ENCODE measurements at places on chromosomes 6 and 20.

GRCh38 chr6:168834042-168834587 is 393.1 kb downstream of the SMOC2 start:
- DNase-seq: no peak

GRCh38 chr6:80872199-80872950 is 765.9 kb downstream of the BCKDHB start:
- no peak for DNase-seq

DNA sequence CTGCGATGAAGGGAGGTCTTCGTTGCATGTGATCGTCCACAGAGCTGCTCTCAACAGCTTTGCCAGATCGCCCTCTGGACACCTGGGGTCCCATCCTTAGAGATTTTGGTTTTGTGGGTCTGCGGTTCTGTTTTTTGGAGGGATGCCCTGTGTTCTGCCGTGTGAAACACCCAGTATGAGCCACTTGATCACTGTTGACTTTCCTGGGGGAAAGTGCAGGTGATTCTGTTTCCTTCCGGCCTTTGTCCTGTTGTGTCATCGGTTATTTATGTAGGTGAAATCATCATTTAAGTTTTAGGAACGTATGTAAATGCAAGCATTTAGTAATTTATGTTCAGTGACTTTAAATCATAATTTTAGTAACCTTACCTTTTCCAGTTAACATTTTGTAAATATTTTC is 56.4 kb upstream of the SLC22A1 start:
- no peak for DNase-seq

DNA sequence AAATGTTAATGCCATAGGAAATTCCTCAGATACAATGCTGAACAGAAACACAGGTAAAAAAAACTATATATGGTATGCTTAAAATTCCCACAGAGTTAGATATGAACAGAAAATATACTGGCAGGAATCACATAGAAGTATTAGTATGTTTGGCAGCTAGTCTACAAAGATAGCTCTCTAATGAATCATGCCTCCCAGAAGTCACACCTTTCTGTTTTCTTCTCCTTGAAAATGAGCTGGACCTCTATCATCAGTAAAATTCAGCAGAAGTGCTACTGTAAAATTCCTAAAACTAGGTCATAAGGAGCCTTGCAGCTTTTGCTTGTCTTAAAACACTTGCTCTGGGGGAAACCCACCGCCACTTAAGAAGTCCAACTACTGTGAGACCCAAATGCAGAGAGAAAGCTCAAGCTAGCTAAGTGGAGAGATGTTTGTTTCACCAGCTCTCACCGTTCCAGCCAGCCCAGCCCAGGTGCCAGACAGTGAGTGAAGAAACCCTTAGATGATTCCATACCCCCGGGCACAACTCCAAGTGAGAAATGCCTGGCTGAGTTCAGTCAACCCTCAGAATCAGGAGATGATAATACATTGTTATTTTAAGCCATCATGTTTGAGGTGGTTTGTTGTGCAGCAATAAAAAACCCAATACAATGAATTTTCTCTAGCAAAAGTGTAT is 43.0 kb downstream of the TSPYL4 start:
- DNase-seq: no peak

GRCh38 chr20:10524034-10524476 is 89.0 kb downstream of the SLX4IP start:
- peak; percentile 31 for DNase-seq

DNA sequence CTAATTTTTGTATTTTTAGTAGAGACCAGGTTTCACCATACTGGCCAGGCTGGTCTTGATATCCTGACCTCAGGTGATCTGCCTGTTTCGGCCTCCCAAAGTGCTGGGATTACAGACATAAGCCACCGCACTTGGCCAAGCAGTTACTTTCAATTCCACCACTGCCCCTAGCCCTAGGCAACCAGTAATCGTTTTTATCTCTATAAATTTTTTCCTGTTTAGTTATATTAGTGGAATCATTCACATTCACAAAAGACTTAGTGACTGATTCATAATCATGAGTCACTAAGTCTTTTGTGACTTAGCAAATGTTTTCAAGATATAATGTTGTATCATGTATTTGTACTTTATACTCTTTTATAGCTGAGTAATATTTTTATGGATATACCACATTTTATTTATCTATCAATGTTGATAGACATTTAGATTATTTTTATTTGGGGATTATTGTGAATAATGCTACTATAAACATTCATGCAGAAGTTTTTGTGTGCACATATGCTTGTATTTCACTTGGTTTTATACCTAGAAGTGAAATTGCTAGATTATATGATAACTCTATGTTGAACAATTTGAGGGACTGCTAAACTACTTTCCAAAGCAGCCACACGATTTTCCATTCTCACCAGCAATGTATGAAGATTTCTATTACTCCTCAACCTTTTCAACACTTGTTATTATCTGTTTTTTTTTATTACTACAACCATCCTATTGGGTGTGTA is 421.4 kb upstream of the ID4 start:
- no peak for DNase-seq

- no peak for DNase-seq
These were observed 61.0 kb downstream of the PKIB start for GRCh38 chr6:122671251-122671650.

DNA sequence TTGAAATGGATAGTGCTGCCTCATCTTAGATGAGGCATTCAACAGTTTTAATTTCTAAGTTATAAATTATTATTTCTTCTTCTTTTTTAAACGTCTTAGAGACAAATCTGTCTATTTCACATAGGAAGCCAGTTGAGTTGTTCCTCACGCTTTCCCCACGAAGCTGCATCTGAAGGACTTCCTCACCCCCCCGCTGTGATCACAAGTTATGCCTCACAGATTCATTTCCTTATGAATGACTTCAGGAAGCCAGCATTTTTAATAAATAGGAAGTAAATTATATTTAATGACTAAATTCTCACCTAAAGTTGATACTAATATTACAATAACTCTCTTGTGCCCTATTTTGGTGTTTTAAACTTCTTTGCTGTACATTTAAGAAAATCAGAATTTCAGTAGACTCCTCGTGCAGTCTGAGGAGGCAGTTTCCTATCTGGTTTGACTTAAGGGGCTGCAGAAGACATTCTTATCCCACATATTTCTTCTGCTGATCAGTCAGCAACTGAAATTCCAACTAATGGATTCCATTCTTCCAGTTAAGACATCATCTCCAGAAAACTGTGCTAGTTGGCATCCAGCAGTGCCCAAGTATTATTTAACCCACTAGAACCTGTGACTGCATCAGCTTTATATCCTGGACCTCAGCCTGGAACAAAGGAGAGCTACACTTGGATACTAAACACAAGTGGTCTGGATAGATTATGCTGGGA is 182.7 kb upstream of the CCN2 start:
- no peak for DNase-seq

DNA sequence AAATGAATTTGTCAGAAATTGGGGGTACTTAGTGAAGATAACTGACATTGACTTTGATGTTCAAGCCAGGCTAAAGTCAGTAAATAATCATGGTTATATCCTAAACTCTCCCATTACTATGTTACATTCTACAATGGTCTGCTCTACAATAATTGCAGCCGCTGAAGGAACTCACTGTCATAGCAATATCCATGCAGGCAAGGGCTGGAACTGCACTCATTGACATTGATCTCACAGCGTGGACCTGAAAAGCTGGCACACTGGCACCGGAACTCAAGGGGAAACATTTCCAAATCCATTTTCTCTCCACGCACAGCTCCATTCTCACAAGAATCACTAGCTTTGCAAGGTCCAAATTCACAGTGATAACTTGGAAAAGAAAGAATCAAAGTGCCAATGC is 702.7 kb downstream of the EYS start:
- DNase-seq: no peak

- DNase-seq: no peak
These were observed 41.7 kb downstream of the ALDH5A1 start for GRCh38 chr6:24536466-24536865.

DNA sequence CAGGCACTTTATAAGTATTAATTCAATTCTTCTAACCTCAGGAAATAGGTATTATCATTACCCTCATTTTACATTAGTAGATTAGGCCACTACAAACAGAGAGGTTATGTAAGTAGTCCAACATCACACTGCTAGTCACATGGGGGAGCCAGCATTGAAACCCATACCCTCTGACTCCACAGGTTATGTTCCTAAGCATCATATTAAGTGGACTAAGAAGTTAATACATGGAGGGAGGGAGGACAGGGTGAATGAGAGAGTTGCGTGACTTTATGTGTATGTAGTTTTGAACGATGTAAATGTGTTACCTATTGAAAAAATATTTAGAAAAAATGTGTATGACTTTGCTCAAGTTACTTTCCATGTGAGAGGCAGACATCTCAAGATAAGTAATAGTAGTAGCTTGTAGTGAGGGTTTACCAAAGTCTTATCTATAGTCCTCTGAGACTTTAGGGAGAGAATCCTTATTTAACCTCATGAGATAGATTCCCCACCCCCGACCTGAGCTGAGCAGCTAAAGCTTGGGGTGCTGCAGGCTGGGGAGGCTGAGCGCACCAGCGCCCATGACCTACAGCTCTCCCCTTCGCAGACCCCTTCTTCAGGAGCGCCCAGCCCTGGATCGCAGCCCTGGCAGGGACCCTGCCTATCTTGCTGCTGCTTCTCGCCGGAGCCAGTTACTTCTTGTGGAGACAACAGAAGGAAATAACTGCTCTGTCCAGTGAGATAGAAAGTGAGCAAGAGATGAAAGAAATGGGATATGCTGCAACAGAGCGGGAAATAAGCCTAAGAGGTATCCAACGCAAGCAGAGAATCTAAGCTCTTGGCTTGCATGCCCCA is 7.5 kb downstream of the BTN3A2 start:
- DNase-seq: no peak

DNA sequence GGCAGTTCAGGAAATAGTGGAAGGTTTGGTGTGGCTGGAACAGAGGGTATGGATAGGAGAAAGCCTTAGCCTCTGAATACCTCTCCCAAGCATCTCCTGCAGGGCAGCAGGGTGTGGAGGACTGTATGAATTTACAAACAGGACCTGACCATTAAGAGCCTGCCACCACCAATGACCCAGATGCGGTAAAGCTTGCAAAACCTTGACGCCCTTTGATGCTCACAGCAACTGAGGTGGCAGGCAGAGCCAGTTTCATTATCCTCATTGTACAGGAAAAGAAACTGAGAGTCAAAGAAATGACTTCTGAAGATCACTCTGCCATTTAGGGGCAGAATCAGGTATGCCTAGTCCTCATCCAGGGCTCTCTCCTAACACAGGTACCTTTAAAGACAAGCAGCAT is 2.4 kb downstream of the HM13 start:
- DNase-seq: no peak

DNA sequence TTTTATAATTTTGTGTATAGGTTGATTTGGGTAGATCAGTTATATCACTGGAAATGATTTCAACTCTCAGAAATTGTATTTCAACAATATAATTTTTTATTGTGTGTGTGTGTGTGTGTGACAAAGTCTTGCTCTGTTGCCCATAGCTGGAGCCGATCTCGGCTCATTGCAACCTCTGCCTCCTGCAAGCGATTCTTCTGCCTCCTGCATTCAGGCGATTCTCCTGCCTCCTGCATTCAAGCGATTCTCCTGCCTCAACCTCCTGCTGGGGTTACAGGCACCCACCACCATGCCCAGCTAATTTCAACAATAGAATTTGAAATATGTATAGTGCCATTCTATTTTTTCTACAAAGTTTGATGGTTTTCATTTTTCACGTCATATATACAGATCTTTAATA is 24.1 kb downstream of the AFDN start:
- DNase-seq: no peak

DNA sequence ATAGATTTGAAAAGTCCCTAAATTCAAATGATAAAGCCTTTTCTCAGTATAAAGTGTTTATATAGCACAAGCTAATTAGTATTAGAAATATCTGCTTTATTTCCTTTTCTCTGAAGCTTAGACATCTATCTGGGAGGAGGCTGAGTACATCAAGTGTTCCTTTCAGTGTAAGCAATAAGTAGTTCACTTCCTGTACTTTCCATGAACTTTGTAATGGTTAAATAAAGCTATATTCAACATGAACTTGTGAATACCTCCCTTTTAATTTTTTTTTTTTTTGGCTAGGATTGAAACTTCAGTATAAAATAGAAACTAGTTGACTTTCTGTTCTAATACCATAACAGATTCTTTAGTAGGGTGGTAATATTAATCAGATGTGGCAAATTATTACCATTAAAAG is 190.9 kb downstream of the CENPW start:
- no peak for DNase-seq

GRCh38 chr20:4059606-4060005 is 44.2 kb upstream of the RNF24 start:
- no peak for DNase-seq

DNA sequence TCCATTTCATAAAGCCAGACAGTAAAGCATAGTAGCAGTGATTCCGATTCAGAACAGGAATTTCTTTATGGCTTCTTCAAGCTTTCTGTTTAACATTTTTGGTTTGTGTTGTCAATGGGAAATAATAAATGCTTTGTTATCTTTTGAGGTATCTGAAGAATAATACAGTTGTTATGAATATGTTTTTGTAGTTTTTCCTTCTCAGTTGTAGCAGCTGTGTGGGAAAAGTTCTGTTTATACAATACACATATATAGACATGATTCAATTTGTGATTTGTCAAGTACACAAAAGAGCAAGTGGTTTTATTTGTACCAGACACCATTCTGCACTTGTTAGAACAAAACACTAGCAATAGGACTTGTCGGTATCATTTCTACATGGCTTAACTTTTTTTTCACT is 96.6 kb downstream of the CDYL start:
- no peak for DNase-seq

GRCh38 chr6:146985111-146985510 is 219.1 kb upstream of the STXBP5 start:
- peak; percentile 12 for DNase-seq

DNA sequence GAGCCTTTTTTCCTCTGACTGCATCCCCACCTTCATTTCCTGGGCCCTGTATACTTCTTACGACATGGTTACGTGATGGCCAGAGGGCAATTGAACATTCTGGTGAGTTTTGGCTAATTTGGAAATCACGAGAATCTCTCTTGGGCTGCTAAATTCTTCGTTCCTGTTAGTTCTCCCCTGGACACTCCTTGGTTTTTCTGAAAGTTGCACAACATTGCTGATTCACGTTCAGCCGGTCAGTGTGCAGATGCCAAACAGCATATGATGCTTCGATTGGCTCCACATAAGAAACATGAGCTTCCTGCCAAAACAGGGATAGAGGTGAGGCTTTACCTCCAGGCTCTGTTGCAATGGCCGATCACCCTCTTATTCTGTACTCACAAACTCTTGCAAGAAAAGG is 119.4 kb upstream of the LY86 start:
- no peak for DNase-seq

DNA sequence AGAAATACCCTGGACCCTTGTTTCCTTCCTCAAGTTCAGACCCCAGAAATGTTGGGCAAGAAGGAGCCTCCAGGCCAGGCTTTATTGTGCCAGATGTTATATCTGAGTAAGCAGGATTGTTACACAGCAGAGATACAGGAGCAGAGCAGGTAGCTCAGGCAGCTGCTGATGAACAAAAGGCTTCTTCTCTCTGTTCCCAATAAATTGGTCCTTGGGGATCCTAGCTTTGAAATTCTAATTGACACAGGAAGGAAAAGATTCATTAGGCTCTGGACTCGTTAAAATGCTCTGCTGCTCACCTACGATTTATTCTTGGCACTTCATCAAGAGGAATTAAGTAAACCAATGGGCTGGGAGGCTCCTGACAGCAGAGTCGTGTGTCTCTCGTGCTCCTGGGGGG is 54.2 kb downstream of the RALY start:
- no peak for DNase-seq

GRCh38 chr6:39421383-39422225 is 99.1 kb upstream of the KCNK16 start:
- DNase-seq: no peak

- no peak for DNase-seq
These were observed 21.9 kb downstream of the ZBTB46 start for GRCh38 chr20:63808964-63809674.
